ENCODE measurements at places on chromosomes 6 and 20.

- peak; percentile 20 for DNase-seq
Measured at GRCh38 chr6:37516076-37516919, 16.6 kb upstream of the CCDC167 start.

DNA sequence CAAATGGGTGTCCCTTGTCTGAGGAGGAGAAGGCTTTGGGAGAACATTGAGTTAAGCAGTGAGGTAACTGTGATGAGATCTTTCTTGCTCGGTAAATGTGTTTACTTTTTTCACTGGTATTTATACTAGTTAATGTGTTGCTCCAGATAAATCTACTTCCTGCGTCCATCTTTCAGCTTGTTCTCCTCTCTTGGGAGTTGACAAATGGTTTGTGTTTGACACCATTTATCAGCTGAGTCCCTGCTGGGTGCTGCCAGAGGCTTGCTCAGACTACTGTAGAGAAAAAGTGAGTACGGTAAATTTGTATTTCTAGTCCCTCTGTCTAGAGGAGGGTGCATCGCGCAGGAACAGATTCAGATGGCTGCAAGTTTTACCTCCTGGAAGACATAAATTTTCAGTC is 8.3 kb upstream of the PRDM1 start:
- DNase-seq, result no peak

- no peak for DNase-seq
Measured at GRCh38 chr6:154594496-154595198, 84.2 kb upstream of the CNKSR3 start.

- no peak for DNase-seq
Measured at GRCh38 chr6:87724983-87725811, 23.2 kb upstream of the AKIRIN2 start.

GRCh38 chr6:89566930-89567629 is 71.5 kb downstream of the LYRM2 start:
- no peak for DNase-seq

DNA sequence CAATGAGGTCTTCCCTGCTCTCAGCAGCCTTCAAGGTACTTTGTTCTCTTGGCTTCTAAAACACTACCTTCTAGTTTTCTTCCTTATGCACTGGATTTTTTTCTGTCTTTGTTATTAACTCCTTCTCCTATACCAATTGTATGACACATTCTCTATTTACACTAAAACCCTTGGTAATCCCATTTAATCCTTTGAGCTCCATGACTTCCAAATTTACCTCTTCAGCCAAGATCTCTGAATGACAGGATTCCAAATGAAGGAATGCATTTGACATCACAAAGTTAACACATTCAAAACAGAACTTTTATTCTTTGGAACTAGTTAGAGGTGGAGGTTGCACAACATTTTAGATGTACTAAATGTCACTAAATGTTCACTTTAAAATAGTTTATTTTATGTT is 86.6 kb upstream of the SAMD5 start:
- DNase-seq, result no peak

GRCh38 chr6:139448051-139448649 is 73.7 kb upstream of the CITED2 start:
- no peak for DNase-seq

DNA sequence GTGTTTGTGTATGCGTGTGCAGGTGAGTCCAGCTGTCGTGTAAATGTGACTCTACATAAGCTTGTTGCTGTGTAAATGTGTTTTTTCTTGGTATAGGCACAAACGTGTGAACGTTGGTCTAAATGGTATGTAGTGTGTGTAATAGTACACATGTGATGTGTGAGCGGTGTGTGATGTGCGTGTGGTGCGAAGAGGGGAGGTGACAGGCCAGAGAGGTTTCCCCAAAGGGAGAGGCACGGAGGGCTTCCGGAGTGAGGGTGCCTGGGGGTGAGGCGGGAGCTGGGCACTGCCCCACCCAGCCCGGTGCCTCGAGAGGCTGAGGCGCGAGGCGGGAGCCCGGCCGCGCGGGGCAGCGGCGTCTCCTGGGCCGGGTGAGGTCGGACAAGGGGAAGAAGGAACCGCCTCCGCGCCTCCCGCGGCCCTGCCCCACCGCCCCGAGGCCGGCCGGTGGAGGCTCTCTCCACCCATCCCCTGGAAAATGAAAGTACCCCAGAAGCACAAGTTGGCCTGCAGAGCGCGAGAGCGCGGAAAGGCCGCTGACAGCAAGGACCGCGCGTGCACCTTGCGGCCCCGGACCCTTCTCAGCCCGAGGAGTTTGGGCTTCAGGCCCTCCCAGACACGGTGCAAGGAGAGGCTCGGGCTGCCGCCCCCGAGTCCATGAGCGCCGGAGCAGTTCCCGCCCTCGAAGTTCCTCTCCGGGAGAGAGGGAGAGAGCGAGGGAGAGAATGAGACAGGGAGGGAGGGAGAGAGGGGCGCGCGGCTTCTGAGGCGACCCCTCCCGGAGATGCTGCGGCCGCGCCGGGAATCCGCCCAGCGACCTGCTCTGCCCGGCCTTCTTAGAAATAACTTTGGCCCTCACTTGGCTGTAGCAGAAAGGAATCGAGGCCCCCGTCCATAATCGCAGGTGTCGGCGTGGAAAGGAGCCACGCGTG is 43.2 kb upstream of the OSTM1 start:
- no peak for DNase-seq

GRCh38 chr6:8415913-8416312 is 19.4 kb downstream of the SLC35B3 start:
- DNase-seq, result no peak

DNA sequence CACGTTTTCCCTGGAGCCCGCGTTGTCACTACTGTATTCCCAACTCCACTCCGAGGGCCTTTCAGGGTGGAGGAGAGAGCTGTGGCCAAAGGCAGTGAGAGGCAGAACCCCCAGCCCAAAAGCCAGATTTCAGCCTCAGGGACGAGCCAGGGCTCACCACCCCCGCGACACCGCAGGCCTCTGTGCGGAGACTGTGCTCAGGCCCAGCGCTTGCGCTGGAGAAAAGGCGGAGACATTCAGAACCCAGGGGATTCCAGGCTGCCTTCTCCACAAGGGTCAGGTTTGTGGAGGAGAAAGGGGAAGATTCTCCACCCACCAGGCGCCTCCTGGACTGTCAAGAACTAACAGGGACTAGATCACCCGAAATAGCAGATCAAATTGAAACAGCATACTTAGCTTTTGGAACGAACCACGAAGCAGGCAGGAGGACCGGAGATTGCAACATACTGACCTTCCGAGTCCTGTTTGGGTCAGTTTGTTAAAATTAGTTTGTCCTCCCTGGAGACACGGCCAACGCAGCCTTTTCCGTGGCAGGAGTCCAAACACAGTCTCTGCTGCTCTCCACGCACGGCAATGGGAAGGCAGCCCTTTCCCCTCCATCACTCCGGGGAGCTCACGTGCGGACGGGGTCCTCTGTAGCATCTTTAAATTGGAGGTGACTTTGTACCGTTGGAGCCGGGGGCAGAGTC is 14.4 kb downstream of the DLL1 start:
- no peak for DNase-seq

- DNase-seq, result no peak
Measured at GRCh38 chr20:30593572-30593971, 663.9 kb upstream of the DEFB115 start.

GRCh38 chr6:166825553-166826145 is 130.7 kb downstream of the RNASET2 start:
- DNase-seq, result no peak

GRCh38 chr6:84836366-84836765 is 72.0 kb upstream of the TBX18 start:
- no peak for DNase-seq

- DNase-seq, result no peak
Measured at GRCh38 chr6:108719477-108719876, 128.7 kb upstream of the ARMC2 start.

GRCh38 chr20:19465536-19465935 is 253.1 kb downstream of the SLC24A3 start:
- DNase-seq, result no peak

DNA sequence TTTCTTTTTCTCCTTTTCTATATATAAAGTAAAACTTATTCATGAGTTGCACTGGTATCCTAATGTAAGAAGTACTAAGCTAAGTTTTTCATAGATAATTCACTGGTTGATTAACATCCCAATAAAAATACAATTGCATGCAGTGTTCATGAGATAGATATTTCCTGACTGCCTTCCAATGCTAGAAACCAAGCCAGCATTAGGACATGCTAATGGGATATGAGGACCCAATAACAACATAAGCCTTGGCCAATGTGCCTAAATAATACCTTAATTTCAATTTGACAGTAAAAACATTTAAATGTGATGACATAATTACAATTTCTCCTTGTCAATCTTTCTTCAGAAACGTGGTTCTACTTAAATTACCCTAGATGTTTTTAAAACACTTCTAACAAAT is 152.7 kb downstream of the RNGTT start:
- no peak for DNase-seq

GRCh38 chr6:103862297-103862696 is 997.4 kb downstream of the HACE1 start:
- DNase-seq, result no peak

Measured in NCI-H187 (cell line).